G401 (cell line): ENCODE measurements at places on chromosomes 2 and 18.
A peak's percentile ranks its signal among the peaks of the same experiment; 100 is the strongest.

- DNase-seq, result peak; percentile 46
Observed at GRCh38 chr2:85797921-85798320, 44.1 kb downstream of the ATOH8 start.

- no peak for DNase-seq
Observed at GRCh38 chr2:101112772-101113157, 38.4 kb downstream of the TBC1D8 start.

GRCh38 chr2:238339395-238339780 is 19.1 kb downstream of the TRAF3IP1 start:
- DNase-seq, result no peak

DNA sequence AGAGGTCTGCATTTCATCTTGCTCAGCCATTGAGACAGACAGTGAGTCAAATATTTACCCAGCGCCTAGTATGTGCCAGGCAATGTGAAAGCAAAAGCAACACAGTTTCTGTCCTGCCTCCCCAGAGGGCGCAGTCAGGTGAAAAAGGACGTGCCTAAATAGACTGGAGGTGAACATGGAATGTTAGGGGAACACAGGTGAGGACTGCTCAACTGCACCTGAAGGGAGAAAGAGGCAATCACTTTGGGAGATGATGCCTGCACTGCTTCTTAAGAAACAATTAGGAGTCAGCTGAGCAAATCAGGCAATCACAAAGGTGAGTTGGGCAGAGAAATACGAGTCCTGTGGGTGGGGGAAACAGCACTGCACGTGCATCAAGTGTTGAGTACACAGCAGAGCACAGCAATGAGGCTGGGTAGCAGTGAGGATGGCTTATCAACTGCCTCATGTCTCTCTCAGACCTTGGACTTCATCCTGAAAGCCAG is 218.3 kb upstream of the SMAD7 start:
- peak; percentile 25 for DNase-seq

GRCh38 chr2:213187833-213188532 is 36.6 kb upstream of the IKZF2 start:
- DNase-seq, result no peak
